ENCODE measurements at places on chromosomes 5 and 9.

DNA sequence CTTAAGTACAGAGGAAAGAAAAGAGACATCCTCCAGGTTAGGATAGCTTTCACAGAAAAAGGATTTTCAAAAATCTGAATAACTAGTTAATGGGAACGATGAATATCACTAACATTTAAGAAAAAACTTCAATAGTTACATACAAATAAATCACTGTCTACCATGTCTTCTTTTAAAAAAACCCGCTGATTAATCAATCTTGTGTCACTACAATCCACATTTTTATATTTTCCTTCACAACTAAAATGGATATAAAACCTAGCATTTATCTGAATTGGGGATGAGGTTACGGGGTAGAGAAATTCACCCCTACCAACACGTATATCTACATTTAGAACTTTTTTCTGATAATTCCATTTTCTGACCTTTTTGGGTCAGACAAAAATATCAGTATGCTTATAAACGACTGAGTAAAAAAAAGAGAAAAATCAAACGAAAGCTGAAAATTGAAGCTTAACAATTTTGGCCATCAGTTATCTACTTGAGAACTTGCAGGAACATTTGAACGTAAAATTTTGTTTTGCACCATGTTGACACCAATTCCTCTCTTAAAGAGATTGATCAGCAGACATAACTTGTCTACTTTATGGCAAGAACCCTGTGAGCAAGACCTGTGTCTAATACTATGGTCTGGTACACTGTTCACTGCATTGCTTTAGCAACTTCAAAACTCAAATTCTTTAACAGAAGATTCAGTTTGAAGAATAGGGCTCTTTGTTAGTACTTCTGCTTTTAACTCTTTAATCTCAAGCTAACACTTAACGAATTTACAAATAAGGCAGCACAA is 4.8 kb downstream of the NR3C1 start:
- no peak for DNase-seq

DNA sequence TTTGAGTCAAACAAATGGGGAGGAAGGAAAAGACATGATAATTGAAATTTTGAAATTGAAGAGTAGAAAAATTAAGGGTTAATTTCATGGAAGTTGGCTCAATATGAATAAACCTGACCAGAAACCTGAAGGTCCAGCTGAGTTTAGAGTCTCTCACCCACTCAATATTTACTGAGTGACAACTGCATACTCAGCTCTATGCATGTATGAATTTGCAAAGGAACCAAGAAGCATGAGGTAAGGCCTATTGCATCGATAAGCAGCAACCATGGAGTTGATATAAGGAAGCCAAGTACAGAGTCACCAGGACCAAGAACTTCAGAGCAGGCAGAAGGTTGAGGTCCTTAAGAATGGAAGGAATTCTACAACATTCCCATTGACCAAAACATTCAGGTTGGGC is 163.4 kb downstream of the SEMA5A start:
- DNase-seq = no peak

DNA sequence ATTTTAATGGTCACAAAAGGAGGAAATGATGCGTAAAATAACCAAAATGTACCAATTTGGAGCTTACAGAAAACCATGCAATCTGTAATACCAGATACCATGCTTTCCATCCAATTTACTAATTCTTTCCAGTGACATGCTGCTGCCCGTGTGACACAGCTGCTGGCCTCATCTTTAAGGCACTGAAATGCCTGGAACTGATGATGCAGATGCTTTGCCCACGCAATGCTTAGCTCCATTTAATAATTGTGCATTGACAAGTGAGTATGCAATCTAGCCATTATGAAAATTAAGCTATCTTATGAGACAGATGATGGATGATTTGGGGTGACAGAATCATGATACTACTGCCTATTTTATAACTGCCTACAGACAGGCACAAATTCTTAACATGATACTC is 169.2 kb upstream of the CTNND2 start:
- no peak for DNase-seq

- DNase-seq = no peak
Measured at GRCh38 chr9:14238079-14238478, 75.9 kb downstream of the NFIB start.

Data from cerebellum (tissue), 4 donors.